ENCODE measurements at places on chromosomes 6 and 20.
A peak's percentile ranks its signal among the peaks of the same experiment; 100 is the strongest.

- DNase-seq, result no peak
Observed at GRCh38 chr20:63939061-63939935, 16.9 kb downstream of the UCKL1 start.

- no peak for DNase-seq
Observed at GRCh38 chr6:150636808-150637207, 37.1 kb downstream of the PLEKHG1 start.

GRCh38 chr20:50169329-50169823, 15.9 kb upstream of the PEDS1 start:
- DNase-seq, result peak; percentile 45

GRCh38 chr6:142613981-142614380, 312.2 kb downstream of the ADGRG6 start:
- no peak for DNase-seq

- DNase-seq, result no peak
Observed at GRCh38 chr6:166156942-166157341, 10.7 kb downstream of the TBXT start.

DNA sequence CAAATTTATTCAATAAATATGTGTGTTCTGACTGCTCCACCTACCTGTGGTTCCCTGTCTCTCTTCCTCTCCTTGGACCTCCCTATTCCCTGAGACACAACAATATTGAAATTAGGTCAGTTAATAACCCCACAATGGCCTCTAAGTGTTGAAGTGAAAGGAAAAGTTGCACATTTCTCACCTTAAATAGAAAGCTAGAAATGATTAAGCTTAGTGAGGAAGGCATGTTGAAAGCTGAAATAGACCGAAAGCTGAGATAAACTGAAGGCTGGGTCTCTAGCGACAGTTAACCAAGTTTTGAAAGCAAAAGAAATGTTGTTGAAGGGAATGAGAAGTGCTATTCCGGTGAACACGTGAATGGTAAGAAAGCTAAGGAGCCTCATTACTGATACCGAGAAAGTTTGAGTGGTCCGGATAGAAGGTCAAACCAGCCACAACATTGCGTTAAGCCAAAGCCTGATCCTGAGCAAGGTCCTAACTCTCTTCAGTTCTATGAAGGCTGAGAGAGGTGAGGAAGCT, 34.1 kb downstream of the UST start:
- DNase-seq, result no peak

GRCh38 chr6:14524319-14524718, 406.7 kb downstream of the CD83 start:
- DNase-seq, result no peak

DNA sequence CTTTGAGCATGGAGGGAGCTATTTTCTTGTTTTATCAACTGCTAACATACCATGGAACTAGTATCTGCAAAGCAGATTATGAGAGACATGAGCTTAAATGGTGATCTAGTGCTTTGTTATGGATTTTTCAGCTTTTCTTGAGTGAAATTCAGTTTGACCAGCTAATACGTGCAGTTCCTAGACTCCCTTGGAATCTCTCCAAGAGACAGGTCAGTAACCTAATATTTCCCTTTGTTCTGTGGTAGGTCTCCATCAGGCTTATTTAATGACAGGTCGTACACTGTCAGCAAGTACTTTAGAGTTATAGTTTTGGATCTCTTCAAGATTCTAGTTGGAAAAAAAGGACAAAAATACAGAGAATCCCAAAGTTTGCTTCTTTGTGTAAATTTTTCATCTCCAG, 43.9 kb downstream of the HDAC2 start:
- DNase-seq, result no peak

DNA sequence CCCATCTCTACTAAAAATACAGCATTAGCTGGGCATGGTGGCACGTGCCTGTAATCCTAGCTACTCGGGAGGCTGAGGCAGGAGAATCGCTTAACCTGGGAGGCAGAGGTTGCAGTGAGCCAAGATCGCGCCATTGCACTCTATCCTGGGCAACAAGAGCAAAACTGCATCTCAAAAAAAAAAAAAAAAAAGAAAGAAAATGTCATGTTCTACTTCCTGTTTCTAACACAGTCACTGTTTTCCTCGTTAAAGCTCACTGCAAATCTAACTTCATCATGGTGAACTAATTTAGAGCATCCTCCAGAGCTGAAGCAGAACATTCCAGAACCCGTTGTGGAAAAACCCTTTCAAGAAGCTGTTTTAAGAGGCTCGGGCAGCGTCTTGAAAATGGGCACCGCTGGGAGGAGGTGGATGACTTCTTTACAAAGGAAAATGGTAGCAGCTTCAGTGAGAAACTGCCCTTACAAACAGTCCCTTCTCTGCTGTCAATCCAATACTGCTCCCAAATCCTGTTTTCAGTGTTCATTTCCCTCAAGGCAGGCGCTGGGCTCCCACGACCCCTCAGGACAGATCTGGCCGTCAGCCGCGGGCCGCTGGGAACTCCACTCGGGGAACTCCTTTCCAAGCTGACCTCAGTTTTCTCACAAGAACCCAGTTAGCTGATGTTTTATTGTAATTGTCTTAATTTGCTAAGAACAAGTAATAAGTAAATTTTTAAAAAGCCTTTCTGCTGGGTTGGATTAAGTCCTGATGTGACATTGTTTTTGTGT, 12.5 kb downstream of the CTSZ start:
- DNase-seq, result no peak

DNA sequence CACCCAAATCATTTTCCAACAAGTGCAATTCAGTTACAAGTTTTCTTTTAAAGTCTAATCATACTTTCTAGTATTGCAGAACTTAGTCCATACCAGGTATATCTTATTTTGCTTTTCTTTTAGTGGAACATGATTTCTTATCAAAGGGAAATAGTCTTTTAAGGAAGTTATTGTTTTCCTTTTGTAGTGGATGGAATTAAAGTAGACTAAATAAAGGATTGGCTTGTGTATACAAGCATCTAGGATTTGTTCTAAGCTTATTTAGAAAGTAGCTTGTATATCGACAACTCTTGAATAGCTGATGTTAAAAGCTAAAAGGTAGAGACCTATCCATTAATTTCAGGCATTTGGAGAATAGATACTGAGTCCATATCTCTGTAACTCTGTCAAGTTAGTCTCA, 14.8 kb downstream of the DCBLD1 start:
- no peak for DNase-seq

DNA sequence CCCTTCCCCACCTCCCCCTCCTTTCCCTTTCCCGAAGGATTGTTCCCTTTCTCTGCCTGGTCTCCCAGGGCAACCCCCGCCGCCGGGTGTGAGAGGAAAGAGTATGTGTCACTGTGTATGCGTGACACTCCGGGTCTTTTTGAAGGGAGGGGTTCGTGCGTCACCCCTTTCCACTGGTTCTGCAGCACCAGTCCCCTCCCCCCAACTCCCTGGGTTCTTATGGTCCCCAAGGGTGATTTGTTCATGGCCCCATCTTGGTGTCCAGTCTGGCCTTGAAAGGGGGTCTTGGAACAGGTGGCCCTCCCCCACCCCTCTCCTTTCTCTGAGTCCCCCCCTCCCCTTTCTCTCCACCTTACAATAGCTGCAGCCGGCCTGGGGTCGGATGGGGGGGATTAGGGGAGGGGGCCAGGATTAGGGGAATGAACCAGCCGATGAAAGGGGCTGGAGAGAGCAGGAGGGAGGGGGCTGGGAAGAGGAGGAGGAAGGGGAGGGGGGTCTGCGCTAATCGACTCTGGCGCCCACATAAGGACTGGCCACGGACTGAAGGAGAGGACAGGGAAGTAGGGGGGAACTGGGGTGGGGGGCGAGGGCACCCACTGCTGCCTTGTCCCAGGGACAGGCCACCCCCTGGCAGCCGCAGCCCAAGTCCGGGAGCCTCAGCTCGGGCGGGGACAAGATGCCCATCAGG, 1.3 kb upstream of the RING1 start:
- DNase-seq, result no peak

GRCh38 chr6:140988780-140989179, 1143.9 kb upstream of the GJE1 start:
- DNase-seq, result no peak

DNA sequence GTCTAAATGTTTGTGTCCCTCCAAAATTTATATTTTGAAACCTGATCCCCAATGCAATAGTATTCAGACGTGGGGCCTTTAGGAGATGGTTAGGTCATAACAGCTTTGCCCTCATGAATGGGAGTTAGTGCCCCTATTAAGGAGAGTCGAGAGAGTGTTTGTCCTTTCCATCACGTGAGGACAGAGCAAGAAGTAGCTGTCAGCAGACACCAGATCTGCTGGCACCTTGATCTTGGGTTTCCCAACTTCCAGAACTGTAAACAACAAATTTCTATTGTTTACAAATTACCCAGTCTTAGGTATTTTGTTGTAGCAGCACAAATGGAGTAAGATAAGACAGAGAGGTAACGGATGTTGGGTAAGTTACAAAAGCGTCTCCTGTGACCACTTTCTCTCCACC, 46.6 kb downstream of the FAM50B start:
- DNase-seq, result no peak

DNA sequence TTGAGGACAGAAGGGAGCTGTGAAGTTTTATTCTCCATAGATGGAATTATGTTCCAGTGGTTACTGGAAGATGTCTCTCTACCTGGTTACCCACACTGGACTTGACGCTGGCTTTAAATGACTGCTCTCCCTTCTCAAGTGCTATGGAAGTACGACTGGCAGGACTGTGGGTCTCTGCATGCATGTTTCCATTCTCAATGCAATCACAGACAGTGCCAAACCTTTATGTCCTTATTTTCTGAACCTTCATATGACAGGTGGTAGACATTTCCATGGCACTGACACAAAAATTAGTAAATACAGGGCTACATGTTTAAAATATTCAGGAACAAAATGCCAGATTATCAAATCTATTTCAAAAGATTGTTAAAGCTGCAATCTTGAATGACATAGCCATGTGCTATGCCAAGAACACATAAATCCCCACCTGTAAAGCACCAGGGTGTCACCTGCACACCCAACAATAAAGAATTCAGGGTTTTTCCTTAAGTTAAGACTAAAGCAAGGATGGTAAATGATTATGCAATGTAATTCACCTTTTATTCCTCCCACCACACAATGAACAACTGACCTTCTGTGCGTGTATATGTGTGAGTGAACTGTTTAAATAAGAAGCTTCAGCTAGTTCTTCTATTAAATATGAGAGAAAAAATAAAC, 153.3 kb upstream of the ENPP5 start:
- DNase-seq, result no peak

DNA sequence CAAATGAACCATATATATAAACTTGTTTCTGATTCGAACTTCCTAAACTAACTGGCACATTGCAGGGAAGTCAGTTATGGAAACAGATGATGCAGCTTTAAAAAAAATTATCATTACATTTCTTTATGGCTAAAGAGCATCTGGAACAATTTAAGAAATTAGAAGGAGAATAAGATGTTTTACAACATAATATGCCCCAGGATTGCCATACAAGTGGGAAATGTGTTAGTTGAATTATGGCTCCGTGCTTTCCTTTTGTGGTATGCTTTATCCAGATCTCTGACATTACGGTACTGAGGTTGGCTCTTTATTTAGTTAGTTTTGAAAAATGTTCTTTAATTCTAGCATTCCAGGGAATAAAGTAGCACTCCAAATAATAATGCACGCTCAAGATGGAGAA, 343.0 kb upstream of the ZFP64 start:
- DNase-seq, result no peak

- DNase-seq, result no peak
Observed at GRCh38 chr6:148249679-148250375, 92.8 kb upstream of the SASH1 start.

DNA sequence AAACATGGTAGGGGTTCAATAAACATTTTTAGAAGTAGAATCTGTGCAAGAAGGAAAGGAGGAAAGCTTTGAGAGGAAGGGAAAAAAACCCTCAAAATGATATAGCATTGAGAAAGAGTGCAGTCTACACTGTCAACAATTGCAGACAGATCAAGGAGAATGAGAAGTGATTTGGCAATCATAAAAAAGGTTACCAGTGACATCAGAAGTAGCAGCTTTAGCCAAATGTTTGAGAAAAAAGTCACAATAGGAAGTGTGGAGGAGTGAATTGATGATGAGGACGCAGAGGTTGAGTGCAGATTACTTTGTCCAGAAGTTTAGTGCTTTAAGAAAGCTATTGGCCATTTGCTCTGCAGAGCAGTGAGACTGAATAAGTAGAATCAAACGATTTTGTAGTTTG, 155.0 kb downstream of the GJA1 start:
- no peak for DNase-seq

- DNase-seq, result no peak
Observed at GRCh38 chr6:109912952-109913351, 65.2 kb upstream of the GPR6 start.

GRCh38 chr20:32599783-32600340, 14.7 kb upstream of the NOL4L start:
- DNase-seq, result no peak

Measured in activated CD8-positive, alpha-beta memory T cell treated with anti-CD3 and anti-CD28 coated beads for 48 hours (primary cell).